Large intestine (tissue), 12 donors: ENCODE measurements at places on chromosomes 3 and 15.
A peak's percentile ranks its signal among the peaks of the same experiment; 100 is the strongest.

GRCh38 chr3:100206687-100207086 is 54.1 kb upstream of the TBC1D23 start:
- no peak overlapping the region for H3K4me3 ChIP-seq
- H3K36me3 ChIP-seq: no peaks in the 10 kb centered on the region
- H3K4me1 ChIP-seq: peaks cover 11% of the 10 kb centered on the region
- no peaks in the 10 kb centered on the region for H3K27me3 ChIP-seq

GRCh38 chr15:101578443-101578894 is 73.7 kb downstream of the TM2D3 start:
- no peaks in the 10 kb centered on the region for H3K36me3 ChIP-seq
- no peak overlapping the region for H3K4me3 ChIP-seq
- DNase-seq: peak; percentile 13
- no peaks in the 10 kb centered on the region for H3K4me1 ChIP-seq
- no peak overlapping the region for H3K27ac ChIP-seq

GRCh38 chr3:53618936-53619335 is 124.5 kb downstream of the CACNA1D start:
- no peak for DNase-seq
- no peak overlapping the region for H3K4me3 ChIP-seq
- H3K27me3 ChIP-seq: no peaks in the 10 kb centered on the region

GRCh38 chr3:138389144-138389601 is 40.8 kb downstream of the MRAS start:
- H3K27ac ChIP-seq: no peak overlapping the region
- DNase-seq: no peak
- H3K4me1 ChIP-seq: no peaks in the 10 kb centered on the region
- no peaks in the 10 kb centered on the region for H3K27me3 ChIP-seq
- no peaks in the 10 kb centered on the region for H3K36me3 ChIP-seq
- no peak overlapping the region for H3K4me3 ChIP-seq

DNA sequence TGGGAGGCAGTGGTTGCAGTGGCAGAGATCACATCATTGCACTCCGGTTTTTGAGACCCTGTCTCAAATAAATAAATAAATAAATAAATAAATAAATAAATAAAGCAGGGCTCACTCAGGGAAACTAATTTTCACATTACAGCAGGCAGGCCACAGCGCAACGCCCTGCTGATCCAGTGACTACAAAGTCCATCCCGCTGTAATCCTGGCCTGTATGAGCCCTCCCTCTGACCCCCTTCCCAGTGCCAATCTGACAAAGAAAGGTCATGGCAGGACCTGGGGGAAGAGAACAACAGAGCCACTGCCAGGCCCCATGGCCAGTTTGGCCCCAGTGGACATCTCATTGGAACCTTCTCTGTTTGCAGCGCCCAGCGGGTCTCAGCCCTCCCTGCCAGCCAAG is 9.3 kb downstream of the SH3BP5 start:
- H3K4me3 ChIP-seq: no peak overlapping the region
- H3K27me3 ChIP-seq: no peaks in the 10 kb centered on the region
- H3K4me1 ChIP-seq: peaks cover 26% of the 10 kb centered on the region
- H3K36me3 ChIP-seq: no peaks in the 10 kb centered on the region
- DNase-seq: no peak

DNA sequence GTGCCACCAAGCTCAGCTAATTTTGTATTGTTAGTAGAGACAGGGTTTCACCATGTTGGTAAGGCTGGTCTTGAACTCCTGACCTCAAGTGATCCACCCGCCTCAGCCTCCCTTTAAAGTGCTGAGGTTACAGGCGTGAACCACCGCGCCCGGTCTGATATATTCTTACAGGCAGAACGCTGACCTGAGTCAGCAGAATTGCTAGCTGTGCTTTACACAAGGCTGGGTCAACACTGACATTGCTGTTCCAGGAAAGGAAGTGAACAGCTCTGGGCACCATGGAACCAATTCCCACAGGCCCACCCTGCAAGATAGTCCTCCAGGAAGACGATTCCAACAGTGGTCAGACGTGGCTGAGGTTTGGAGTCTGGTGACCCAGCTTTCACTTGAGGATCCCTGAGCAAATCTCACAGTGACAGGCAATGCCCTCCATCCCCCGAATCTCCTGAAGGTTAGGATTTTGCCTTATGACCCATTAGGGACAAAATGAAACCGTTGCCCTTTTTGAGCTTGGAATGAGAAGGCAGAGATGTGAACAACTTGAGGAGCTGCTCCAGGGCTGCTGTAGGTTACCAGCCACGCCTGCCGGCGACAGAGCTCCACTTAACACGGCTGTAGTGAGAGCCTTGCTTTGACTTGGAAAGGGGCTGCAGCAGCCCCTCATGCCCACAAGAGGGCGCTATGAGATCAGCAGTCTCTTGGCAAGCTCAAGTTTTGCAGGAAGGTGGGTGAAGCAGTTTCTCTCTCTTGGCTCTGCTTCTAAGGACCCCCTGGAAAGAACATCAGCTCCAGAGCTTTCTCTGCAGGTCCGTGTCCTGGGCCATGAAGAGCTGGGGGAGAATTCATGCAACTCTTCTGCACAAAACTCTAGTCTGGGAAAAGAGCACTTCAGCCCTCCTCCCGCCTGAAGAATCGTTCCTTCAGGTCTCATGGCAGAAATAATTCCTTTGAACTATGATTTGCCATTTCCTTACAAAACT is 74.1 kb downstream of the SENP2 start:
- DNase-seq: peak; percentile 72
- peaks cover 67% of the 10 kb centered on the region for H3K36me3 ChIP-seq
- H3K4me1 ChIP-seq: peaks cover 3% of the 10 kb centered on the region
- no peak overlapping the region for H3K4me3 ChIP-seq

DNA sequence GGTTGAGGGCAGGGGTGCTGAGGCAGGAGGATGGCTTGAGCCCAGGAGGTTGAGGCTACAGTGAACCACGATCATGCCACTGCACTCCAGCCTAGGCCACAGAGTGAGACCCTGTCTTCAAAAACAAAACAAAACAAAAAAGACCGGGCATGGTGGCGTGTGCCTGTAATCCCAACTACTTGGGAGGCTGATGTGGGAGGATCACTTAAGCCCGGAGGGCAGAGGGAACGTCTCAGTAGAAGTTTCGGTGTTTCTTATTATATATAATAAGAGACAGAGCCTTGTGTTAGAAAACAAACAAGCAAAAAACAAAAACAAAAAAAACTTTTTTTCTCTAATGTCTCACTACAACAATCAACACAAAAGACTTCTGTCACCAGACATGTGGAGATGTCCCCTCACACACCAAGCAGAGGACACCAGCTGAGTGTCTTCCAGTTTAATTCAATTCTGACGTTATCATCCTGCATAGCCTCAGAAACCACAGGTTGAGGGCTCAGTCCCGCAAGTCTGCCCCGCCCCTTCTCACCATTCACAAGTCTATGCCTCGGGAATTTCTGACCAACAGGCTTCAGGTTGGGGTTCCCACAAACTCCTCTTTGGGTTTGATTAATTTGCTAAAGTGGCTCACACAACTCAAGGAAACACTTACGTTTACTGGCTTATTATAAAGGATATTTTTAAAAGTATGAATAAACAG is 24.0 kb upstream of the EIF4A2 start:
- H3K27me3 ChIP-seq: no peaks in the 10 kb centered on the region
- H3K4me3 ChIP-seq: no peak overlapping the region
- no peak for DNase-seq
- H3K27ac ChIP-seq: no peak overlapping the region
- no peaks in the 10 kb centered on the region for H3K36me3 ChIP-seq
- H3K4me1 ChIP-seq: peaks cover 19% of the 10 kb centered on the region

DNA sequence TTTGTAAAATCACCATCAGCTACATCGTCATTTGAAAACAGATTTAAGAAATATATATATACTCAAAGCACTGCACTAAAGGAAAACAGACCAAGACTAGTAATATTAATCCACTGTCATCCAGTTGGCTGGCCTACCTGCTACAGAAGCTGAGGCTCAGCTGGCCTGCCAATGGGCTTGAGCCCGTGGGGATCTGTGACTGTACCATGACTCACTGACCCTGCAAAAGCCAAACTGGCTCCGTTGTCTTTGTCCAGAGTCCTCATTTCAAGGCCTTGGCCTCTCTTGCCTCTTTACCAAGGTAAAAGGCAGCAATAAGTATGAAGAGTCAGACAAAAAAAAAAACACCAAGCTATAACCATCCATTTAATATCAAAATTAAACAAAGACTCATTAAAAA is 463.5 kb upstream of the RASGRP1 start:
- no peak overlapping the region for H3K27ac ChIP-seq
- no peaks in the 10 kb centered on the region for H3K27me3 ChIP-seq
- H3K4me1 ChIP-seq: no peaks in the 10 kb centered on the region
- no peak for DNase-seq

DNA sequence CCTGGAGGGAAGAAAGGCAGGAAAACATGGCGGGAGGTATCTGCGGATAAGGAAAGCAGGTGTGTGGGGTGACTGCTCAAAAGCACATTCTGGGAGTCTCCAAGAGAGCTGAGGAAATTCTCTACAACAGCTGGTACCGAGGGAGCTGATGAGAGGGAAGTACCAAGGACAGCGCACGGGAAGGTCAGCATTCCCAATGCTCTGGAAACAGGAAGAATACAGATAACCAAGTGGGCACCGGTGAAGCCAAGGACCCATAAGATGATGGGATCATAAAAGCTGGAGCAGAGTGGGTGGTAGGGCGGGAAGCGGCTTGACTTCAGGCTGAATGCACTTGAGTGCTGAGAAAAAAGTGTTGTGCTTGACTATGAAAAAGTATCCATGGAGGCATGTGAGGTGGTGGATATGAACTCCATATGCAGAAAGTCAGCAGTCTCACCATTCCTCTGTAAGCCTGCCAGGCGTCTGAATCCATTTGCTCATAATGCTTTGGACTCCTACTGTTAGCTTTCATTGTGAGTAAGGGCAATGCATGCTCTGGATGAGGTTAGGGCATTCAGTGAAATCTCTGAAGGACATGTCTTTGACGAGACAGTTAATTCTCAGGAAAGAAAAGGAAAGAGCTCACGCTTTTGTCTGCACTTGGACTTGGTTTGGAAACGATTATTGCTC is 215.5 kb downstream of the NR1D2 start:
- no peak overlapping the region for H3K4me3 ChIP-seq
- H3K36me3 ChIP-seq: peaks cover 3% of the 10 kb centered on the region
- H3K4me1 ChIP-seq: no peaks in the 10 kb centered on the region
- no peaks in the 10 kb centered on the region for H3K27me3 ChIP-seq
- H3K27ac ChIP-seq: no peak overlapping the region
- no peak for DNase-seq

DNA sequence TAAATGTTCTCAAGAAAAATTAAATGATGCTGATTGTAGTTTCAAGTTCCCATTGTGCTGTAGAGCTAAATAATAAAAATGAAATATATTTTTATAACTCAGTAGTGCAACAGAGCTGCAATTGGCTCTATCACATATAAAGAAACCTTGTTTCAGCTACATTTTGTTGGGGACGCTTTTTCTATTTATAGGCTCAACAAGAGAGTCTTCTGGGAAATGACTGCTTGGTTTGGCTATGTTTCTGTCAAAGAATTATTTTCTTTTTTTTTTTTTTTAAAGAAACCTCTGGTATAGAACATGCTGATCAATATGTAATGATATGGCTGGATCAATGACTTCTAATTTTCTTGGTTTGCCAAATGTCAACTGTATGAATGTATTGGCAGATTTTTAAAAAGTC is 76.5 kb downstream of the OTOL1 start:
- no peaks in the 10 kb centered on the region for H3K36me3 ChIP-seq
- H3K4me1 ChIP-seq: no peaks in the 10 kb centered on the region
- H3K27ac ChIP-seq: no peak overlapping the region

DNA sequence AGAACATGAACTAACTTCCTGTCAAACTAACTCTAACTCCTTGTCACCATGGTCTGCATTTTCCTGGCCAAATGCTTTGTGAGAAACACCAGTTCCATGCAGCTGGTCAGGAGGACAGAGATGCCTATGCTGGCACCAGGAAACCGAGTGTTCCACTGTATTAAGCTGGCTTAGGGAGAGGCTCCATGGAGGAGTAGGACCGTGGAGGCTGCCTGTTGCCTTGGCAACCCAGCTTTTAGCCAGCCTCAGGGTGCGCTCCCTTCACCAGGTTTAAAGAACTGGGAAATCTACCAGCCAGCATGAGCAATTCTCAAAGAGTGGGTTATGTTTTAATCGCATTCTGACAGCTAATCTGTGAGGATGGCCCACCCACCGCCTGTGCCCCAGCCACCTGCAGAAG is 394.1 kb downstream of the OCA2 start:
- no peak overlapping the region for H3K27ac ChIP-seq
- no peak overlapping the region for H3K4me3 ChIP-seq
- H3K4me1 ChIP-seq: no peaks in the 10 kb centered on the region
- no peaks in the 10 kb centered on the region for H3K27me3 ChIP-seq
- no peaks in the 10 kb centered on the region for H3K36me3 ChIP-seq
- no peak for DNase-seq

DNA sequence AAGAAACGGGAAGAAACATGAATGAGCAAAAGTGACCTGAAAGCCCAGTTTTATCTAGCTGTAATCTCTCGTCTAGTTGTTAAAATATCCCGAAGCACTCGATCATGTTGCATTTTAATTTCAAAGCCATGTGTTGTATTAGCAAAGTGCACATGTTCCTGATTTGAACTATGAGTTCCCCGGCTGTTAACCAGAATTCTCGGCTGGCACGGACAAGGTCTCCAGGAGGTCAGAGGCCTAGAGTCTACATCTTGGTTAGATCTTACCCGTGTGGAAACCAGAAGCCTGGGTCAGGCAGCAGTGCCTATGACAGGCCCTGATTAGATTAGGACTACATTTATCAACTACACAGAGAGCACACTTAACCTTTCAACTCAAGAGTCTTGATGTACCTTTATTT is 195.8 kb downstream of the CDIN1 start:
- DNase-seq: no peak
- H3K27ac ChIP-seq: no peak overlapping the region
- H3K36me3 ChIP-seq: no peaks in the 10 kb centered on the region
- no peaks in the 10 kb centered on the region for H3K4me1 ChIP-seq
- H3K4me3 ChIP-seq: no peak overlapping the region

- H3K4me1 ChIP-seq: no peaks in the 10 kb centered on the region
- no peak overlapping the region for H3K27ac ChIP-seq
- H3K27me3 ChIP-seq: peaks cover 6% of the 10 kb centered on the region
- DNase-seq: no peak
- H3K36me3 ChIP-seq: no peaks in the 10 kb centered on the region
Observed at GRCh38 chr3:64459711-64460110, 228.1 kb downstream of the ADAMTS9 start.

GRCh38 chr3:12395349-12396012 is 88.8 kb upstream of the TSEN2 start:
- H3K4me1 ChIP-seq: no peaks in the 10 kb centered on the region
- no peak overlapping the region for H3K27ac ChIP-seq
- no peaks in the 10 kb centered on the region for H3K36me3 ChIP-seq

GRCh38 chr3:48715174-48715800 is 1.7 kb downstream of the IP6K2 start:
- H3K36me3 ChIP-seq: peaks cover 37% of the 10 kb centered on the region
- H3K27me3 ChIP-seq: no peaks in the 10 kb centered on the region

DNA sequence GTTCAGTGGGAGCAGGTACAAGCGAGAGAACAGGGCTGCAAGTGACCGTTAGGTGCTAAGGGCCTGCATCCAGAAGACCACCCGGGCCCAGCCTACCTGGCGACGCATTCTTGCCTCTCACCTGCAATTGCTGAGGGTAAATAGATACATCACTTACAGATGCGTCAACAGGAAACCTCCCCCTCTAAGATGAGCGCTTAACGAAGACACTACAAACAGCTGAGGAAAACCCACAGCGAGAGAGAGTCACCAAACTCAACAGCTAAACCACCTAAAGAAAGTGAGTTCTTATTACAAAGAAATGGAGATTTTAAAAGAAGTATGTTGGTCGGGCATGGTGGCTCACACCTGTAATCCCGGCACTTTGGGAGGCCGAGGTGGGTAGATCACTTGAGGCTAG is 157.9 kb downstream of the CHSY1 start:
- no peaks in the 10 kb centered on the region for H3K27me3 ChIP-seq
- H3K36me3 ChIP-seq: no peaks in the 10 kb centered on the region
- H3K4me1 ChIP-seq: peaks cover 10% of the 10 kb centered on the region
